ENCODE measurements at places on chromosomes 7 and 10. TPM values are rescaled to one million over a fixed set of nuclear protein-coding genes. Genes with fewer than 3 reads are reported as not detected.

PON3 gene
- not detected for total RNA-seq

TMEM176B gene
- 0.58 TPM for total RNA-seq

SOSTDC1 gene
- 0.29 TPM for total RNA-seq

PIP4K2A gene
- 15.8 TPM for total RNA-seq

MMP21 gene
- total RNA-seq: not detected

SYT15 gene
- not detected for total RNA-seq

Data from myometrial cell (primary cell).